ENCODE measurements at places on chromosomes 5 and 9.

DNA sequence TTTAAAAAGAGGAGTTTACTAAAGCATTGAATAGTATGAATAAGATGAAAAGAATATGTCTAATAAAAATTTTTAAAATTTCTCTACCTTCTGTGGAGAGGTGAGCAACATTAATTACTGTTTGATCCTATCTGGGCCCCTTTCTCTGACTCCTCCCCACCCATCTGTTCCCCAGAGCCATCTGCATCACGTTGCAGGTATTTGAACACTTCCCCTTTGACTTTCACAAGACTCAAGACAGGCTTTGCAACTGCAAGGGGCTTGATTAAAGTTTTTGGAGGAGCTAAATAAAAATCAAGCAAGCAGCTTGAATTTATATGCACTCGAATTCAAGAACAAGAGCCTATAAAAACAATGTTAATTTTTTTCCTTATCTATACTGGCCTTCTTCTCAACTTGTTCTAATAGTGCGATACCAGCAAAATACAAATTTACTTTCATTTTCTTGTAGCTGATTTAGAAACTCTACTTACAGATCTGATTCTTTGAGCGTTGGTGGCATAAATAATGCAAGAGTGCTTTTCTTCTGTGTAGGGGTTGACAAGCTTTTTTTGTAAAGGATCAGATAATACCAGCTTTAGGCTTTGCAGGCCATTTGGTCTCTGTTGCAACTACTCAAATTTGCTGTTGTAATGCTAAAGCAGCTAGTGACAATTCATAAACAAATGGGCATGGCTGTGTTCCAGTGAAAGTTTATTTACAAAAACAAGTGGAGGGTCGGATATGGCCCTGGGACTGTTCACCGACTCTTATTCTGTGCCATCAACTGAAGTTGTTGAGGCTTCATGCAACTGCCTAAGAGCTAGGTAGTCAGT, 21.2 kb downstream of the TXNDC8 start:
- no peak for DNase-seq

DNA sequence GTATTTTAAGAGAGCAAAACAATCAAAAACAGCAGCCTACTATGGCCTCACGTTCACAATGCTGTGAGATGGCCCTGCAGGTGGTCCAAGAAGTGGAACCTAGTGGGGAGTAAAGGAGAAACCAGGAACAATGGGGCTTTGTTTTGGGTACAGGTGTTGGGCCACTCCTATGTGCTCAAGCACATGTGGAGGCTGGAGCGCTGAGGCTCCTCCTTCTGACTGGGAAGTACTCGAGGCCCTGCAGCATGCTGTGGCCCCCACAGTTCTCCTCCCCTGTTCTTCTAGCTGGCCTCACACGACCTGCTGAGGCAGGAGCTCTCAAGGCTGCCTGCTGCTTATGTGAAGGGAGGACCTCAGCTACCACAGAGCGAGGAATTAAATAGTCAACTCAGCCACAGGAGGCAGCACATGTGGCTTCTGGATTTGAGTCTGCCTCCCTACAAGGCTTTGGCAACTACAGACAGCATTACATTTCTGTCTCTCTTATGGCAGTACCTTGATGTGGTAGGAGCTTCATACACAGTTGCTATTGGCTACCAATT, 482.3 kb downstream of the SPOCK1 start:
- no peak for DNase-seq

DNA sequence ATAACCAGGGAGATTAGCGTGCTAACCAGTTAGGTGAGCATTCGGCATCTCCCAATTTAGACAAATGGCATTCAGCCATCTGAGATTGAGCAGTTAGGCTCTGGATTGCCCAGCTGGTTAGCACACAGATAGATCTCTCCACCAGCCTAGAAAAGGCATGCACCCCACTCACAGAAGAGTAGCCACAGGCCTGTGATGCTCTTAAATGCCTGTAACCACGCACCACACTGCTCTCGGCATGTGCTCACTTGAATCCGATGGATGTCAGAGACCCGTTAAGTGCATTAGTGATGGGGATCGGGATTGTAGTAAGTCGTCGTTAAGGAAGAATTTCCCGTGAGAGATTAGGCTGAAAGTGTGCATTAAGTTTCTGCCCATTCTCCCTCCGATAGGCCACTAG, 23.0 kb downstream of the MARCHF6 start:
- DNase-seq: no peak

DNA sequence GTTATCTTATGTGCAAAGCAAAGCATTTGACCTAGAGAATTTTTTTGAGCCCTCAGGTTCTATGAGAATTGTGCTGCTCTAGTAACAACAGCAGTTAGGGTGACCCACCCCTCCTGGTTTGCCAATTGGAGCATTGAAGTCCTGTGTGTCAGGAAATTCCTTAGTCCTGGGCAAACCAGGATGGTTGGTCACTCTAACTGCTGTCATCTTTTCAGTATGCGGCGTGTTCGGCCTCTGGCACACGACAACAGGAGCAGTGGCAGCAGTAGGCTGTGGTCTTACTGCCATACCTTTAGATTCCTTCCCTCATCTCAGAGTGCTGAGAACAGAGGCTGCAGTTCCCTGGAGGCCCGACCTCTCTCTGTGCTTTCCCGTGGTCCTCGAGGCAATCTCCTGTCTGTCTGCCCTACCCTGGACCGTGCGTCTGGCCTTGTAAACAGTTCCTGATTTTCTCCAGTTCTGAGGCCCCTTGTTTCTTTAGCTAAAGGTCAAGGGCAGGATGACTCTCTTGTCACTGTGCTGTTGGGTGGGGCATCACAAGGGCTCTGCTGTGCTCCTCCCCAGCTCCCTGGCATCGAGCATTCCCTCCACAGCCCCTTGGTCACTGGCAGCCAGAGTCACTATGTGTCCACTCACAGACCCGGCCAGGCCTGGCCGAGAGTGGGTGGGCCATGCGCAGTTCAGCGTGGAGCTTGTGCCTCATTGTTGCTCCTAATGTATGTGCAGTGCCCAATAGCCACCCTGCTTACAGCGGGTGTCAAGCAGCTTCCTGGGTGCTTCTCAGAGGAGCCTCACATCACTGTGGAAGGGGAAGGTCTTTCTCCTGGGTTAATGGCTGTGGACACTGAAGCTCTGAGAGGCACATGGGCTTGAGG, 18.5 kb upstream of the COL15A1 start:
- no peak for DNase-seq

DNA sequence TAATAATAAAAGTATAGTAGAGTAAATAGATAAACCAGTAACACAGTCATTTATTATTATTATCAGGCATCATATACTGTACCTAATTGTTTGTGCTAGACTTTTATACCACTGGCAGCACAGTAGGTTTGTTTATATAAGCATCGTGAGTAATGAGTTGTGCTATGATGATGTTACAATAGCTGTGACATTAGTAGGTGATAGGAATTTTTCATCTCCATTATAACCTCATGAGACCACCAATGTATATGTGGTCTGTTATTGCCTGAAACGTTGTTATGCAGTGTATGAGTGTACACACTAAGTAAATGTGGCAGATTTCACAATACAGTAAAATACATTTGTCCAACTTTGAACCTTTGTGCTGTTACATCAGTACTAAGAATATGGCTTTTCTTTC, 72.7 kb upstream of the SPATA31D4 start:
- no peak for DNase-seq

- no peak for DNase-seq
These were observed 51.4 kb upstream of the RETREG1 start for GRCh38 chr5:16668194-16668593.

GRCh38 chr5:68268101-68268851, 52.7 kb downstream of the PIK3R1 start:
- no peak for DNase-seq

DNA sequence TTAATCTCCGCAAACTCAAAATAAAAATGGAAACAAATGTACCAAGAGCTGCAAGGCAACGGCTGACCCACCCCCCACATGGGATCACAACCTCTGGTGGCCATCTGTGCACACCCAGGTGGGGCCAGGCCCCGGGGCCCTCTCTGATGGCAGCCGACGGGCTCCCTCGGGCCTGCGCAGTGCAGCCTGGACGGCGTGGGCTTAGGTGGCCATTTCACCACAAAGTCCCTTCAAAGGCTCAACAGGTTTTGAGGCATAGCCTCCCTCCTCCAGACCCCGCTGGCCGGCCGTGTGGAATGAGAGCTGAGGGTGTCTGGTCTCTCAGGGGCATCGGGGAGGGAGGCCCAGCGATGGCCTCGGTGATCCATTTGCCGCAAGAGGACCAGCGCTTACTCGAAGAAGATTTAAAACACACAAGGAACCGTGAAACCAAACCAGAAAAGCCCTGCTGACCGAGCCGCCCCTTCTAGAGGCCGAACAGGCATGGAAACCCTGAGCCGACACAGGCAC, 42.7 kb upstream of the CEP72 start:
- no peak for DNase-seq

- no peak for DNase-seq
These were observed 1313.7 kb downstream of the PTPRD start for GRCh38 chr9:9299134-9299533.

GRCh38 chr5:83096660-83097339, 19.5 kb downstream of the XRCC4 start:
- DNase-seq: peak; percentile 53

GRCh38 chr9:4397917-4398316, 92.4 kb upstream of the SLC1A1 start:
- no peak for DNase-seq

- no peak for DNase-seq
These were observed 49.0 kb upstream of the RAPGEF6 start for GRCh38 chr5:131684051-131684450.

DNA sequence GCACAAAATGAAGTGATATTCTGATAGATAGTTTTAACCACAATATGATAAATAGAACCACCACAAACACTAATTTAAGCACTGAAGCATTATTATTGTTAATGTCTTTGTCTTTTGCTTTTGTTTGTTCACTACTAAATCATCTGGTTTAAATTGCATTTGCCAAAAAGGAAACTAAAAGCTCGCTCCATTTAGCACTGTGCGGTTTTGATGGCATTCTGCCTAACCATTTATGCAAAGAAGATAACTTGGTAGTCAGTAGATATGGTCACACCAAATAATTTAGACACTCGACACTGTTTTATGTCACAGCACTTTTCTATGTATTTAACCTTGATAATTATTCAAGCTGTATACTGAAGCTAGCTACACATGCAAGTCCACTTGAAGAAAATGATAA, 849.8 kb upstream of the CDH6 start:
- DNase-seq: no peak

GRCh38 chr5:219991-220390, 1.9 kb downstream of the SDHA start:
- DNase-seq: no peak

DNA sequence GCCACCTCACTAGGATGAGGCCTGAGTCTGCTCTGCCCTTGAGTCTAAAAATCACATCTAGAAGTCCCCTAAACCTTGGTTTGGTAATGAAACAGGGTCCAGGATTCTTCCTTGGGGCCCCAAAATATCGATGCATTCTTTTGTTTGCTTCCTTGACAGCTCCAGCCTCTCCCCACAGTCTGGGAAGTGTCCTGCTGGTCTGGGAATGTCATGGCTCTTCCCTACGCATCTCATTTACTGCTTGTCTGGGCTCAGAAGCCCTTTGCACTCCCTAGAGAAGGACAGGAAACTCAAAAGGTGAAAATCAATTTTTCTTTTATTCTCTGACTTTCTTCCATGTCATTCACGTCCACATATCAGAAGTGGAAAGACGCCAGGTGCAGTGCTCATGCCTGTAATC, 115.8 kb downstream of the DRD1 start:
- no peak for DNase-seq

DNA sequence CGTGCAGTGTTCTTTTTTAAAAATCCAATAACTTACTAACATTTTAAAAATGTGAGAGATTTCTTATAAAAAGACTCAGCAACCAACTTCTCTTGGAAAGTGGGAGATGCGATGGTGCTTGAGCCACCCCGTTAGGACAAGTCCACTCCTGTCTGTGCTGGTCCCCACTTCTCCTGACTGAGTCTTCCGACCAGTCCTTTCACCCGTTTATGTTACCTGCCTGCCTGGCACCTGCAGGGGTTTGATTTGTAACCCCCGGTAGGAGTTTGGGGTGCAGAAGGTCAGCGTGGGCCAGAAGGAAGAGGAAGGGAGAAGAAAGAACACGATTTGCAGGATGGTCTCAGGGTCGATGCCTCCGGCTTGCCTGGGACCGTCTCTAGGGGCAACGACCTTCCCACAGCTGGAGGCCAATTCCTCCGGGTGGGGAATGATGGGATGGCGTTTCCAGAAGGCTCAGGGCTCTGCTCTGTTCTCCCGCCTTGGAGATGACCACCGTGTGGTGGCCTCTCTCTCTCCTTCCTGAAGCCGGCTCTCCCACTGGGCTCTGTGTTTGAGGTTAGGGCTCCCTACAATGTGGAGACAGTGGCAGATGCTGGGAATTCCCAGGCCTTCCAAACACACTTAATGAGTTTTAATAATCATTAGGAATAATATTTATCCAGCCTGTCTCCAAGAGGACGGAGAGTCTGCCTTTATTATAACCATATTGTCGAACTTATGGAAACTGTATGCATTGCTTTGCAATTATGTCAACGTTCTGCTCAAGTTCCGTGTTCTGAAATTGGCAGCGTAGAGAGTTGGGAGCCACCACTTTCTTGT, 14.8 kb downstream of the COL27A1 start:
- no peak for DNase-seq

GRCh38 chr5:153629027-153629895, 138.8 kb downstream of the GRIA1 start:
- peak; percentile 90 for DNase-seq

DNA sequence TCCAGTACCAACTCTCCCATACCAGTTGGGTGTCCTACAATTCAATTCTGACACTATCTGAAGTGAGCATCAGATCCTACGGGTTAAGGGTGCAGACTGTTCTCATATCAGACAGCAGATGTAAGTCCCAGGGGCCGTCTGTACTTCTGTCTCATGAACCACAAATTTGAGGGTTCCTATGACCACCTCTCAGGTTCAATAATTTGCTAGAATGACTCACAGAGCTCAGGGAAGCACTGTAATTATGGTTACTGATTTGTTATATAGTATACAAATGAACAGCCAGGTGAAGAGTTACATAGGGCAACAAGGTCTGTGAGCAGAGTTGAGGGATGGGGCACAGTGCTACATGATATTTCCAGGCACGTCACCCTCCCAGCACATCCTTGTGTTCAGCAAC, 499.1 kb downstream of the DMAC1 start:
- DNase-seq: no peak

- DNase-seq: no peak
These were observed 250.4 kb downstream of the NSG2 start for GRCh38 chr5:174295702-174296436.

DNA sequence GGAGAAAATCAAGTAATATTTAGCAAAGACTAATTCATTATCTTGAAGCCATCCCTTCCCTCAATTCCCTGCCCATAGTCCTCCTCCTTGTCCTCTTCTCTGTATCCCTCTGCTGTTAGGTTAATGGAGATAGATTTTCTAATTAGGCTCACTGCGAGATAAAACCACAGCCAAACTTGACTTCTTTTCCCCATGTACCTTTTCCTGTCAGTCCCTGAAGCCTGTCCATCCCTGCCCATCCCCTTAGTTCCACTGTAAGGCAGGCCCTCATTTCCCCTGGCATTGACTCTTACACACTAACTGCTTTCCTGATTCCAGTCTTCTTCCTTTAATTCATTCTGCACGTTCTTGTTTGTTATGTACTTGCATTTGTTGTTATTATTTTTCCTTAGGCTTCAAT, 1.2 kb downstream of the TLR4 start:
- DNase-seq: no peak

Data from foreskin melanocyte (primary cell).